ENCODE measurements at places on chromosomes 3 and 15. TPM values are rescaled to one million over a fixed set of nuclear protein-coding genes. Genes with fewer than 3 reads are reported as not detected.

The ATP2C1 gene
- 106 TPM for total RNA-seq

The CLDN11 gene
- 1.6 TPM for total RNA-seq

The C3orf18 gene
- 11.5 TPM for total RNA-seq

The FOXB1 gene
- not detected for total RNA-seq

The IL17RE gene
- not detected for total RNA-seq

The PLA1A gene
- not detected for total RNA-seq

The WNT7A gene
- total RNA-seq: not detected

The IL5RA gene
- not detected for total RNA-seq

The HAPLN3 gene
- 6.3 TPM for total RNA-seq

The GPR171 gene
- 1.6 TPM for total RNA-seq

All from skeletal muscle tissue (tissue), 5 donors.